ENCODE measurements at places on chromosomes 2 and 18.

- no peak for DNase-seq
These were observed 119.8 kb downstream of the LRATD1 start for GRCh38 chr2:14752295-14752694.

DNA sequence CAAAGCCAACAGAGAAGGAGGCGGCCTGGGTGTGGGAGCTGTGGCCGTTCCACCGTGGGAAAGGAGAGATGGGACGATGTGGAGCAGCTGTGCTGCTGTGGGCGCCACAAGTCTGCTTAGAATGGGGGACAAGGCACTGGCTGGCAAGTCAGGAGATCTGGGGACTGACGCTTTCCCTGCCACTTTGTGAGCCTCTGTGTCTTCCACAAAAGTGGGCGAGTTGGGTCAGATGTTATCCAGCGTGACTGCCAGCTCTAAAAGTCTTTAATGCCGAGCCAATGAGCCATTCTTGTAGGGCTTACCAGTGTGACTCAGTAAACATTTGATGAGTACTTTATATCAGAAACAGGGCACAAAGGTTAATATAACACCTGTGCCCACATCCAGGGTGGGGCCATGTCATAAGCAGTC is 113.6 kb upstream of the MGAT5 start:
- DNase-seq, result no peak

- no peak for DNase-seq
These were observed 5.7 kb downstream of the SP140 start for GRCh38 chr2:230231251-230231650.

- DNase-seq, result no peak
These were observed 417.1 kb downstream of the ANKRD30B start for GRCh38 chr18:15165048-15165447.

DNA sequence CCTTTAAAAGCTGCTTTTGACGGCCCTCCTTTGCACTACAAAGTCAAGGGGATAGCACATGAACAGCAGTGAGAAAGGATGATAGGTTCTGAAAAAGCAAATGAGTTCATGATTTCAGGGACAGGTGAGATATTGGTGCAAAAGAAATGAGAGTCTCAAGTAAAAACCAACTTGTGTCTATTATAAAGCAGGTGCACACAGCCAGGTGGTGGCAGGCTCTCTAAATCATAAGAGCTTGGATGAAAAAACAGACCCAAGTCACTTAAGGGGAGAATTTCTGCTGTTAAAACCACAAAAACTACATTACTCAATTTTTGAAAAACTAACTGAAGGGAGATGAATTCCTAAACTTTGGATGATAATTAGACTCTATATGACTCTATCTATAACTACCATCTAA is 201.5 kb downstream of the SP3 start:
- DNase-seq, result no peak

- no peak for DNase-seq
These were observed 254.7 kb downstream of the HDAC4 start for GRCh38 chr2:239146011-239146641.

DNA sequence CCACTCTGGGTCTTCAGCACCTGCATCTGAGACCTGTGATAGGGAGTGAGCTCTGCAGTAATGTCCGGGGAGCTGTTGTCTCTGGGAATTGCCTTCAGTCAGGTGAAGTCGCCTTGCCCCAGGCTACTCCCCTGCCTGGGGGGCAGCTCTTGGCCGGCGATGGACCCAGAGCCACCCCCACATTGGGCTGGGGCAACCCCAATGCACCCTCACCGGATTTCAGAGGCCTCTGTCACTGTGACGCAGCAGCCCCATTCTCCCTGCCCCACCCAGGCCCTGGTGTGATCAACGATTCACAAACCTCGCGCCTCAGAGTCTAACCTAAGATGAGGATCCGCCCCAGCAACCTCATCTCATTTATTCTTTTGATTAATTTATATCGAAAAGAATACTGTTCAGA is 303.6 kb downstream of the NDUFA10 start:
- no peak for DNase-seq

GRCh38 chr2:117833911-117834310 is 19.4 kb downstream of the DDX18 start:
- no peak for DNase-seq

DNA sequence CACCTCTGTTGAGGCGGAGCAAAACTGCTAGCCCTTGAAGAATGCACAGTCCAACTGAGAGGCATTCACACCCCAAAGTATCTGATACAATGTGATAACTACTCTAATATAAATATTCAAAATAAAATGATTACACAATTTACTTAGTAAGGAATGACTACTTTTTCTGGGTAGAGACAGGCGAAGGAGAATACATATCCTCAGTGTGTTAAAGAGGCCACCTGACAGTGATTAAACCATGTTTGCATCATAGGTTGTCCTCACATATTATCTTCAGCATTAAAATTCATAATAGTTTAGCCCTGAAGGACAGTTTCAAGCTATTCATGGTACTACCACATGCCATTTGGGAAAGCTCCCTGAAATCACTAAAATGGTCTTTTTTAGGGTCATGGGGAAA is 16.9 kb upstream of the BAZ2B start:
- DNase-seq, result no peak

- DNase-seq, result no peak
These were observed 277.5 kb downstream of the PRKCE start for GRCh38 chr2:45928946-45929345.

GRCh38 chr2:43289331-43289730 is 62.9 kb upstream of the ZFP36L2 start:
- no peak for DNase-seq

DNA sequence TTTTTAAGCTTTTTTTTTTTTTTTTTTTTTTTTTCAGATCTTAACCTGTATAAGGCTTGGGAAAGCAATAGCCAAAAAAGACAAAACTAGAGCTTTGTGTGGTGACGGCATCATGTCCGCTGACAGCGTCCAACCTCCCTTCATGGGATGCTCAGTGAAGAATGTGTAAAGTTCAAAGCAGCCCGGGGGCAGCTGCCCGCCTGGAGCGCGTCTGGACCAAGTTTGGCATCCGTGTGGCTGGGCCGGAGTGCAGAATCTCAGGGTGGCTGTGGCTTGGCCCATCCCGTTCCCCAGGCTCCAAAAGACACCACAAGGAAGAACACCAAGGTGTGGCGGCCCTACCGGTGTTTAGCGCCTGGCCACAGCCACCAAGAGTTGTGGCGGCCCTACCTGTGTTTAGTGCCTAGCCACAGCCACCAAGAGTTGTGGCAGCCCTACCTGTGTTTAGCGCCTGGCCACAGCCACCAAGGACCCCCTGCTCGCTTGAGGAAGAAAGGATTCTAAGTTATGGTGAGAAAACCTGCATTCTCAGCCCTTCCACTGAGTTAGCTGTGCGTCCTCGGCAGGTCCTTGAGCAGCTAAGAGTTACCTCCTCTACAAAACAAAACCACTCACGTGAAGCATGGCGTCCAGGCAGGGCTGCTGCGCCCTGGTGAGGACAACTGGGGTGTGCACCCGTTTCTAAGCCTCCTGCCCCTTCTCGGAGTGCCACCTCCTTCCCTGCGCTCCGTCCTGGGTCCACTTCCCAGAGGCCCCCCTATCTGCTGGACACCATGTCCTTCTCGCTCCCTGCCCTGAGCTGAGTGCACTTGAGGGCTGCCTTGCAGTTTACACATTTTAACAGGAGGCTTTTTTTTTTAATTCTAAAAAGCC is 103.6 kb upstream of the SALL3 start:
- no peak for DNase-seq

DNA sequence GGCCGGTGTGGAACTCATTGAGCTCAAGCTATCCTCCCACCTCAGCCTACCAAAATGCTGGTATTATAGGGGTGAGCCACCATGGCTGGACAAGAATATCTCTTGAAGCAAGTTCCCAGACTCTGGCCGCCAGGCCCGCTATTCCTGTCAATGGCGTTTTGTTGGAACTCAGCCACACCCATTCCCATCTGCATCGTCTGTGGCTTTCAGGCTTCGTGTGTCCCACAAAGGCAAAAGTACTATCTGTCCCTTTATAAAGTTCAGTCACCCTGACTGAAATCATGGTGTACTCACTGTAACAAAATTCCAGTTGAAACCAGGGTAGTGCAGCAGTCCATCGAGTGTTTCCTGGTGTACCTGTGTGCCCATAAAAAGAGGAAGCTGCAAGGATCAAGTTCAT is 96.7 kb downstream of the SH3BP4 start:
- DNase-seq, result no peak

DNA sequence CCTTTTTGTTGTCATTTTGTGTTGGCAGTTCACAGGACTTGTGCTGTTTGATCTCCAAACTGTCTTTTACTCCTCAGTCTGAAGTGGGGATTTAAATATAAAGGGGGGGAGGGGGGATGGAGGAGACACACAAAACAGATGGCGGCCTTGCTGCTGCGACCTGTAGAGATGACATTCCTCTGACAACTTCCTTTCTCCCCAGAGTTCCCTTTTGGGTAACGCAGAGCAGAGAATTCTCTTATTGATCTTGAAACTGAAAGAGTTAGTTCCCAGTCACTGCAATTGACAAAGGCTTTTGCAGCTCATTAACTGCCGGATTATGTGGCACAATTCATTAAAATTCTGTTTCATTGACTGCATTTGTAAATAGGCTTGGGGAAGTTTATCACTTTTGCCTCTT is 279.3 kb downstream of the TSN start:
- no peak for DNase-seq

GRCh38 chr2:173286153-173286809 is 68.4 kb upstream of the CDCA7 start:
- no peak for DNase-seq

DNA sequence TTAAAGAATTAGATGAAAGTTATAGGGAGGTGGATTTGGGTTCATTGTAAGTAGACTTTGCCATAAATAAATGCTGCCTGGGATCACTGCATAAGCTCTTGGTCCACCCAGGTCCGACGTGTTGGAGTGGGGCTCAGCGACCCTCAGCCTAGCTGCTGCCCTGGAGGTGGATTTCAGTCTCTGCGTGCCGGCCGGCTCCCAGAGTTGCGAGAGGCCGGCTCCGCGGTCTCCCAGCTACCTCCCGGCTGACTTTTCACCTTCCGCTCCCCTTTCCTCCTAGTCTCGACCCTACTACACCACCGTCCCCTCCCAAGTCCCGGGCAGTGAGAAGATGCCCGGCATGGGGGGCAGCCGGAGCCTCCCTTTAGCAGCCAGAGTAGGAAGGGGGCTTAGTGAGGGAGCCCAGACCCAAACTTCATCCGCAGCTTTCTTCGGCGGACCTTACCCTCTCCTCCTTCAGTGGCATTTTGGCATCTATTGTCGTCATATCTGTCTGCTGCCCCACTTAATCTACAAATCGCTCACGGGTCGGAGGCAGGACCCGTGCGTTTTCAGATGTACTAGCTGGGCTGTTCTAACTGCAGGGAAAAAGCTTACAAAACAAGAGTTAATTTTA is 8.1 kb downstream of the EMX1 start:
- no peak for DNase-seq

- peak; percentile 35 for DNase-seq
These were observed 921.4 kb downstream of the TRIB2 start for GRCh38 chr2:13638181-13638580.

GRCh38 chr2:159150280-159150746 is 136.2 kb downstream of the WDSUB1 start:
- DNase-seq, result peak; percentile 28

- DNase-seq, result peak; percentile 58
These were observed 52.9 kb downstream of the TRIB2 start for GRCh38 chr2:12769492-12770105.

GRCh38 chr2:118123561-118124232 is 35.4 kb downstream of the INSIG2 start:
- DNase-seq, result peak; percentile 84

- peak; percentile 29 for DNase-seq
These were observed 2115.3 kb upstream of the PIK3C3 start for GRCh38 chr18:39839782-39840181.

- DNase-seq, result no peak
These were observed 144.1 kb upstream of the ZNF236 start for GRCh38 chr18:76678248-76678647.

DNA sequence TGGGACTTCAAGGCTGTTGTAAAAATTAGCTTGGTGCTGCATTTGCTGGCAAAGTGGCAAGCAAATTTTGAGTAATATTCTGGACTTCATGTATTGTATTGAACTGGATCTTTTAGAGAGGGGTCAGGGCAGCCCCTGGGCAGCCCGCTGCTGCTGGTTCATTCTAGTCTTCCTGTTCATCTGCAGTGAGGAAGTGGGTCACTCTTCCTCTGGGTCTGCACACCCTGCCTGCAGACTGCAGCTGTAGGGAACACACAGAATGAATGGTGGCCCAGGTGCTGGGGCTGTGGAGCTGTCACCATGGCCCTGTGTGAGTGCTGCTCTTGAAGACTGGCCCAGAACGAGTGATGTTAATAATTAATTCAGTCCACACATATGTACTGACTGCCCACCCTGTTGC is 9.4 kb downstream of the SH3RF3 start:
- no peak for DNase-seq

DNA sequence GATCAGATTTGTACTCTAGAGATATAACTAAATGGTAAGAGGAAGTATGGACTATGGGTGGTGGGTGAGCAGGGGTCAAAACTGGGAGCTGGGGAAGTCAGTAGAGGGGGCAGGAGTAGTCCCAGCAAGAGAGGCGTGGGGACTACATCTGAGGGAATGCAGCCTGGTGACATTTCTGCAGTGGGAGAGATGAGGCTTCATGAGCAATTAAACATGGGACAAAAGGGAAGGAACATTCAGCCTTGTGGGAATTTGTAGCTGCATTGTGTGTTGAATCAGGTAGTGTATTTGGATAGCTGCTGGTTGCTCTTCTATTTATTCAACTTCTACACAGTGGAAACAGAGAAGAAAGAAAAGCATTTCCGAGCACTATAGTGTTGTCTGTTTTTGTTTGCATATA is 3.6 kb downstream of the CNOT11 start:
- no peak for DNase-seq

DNA sequence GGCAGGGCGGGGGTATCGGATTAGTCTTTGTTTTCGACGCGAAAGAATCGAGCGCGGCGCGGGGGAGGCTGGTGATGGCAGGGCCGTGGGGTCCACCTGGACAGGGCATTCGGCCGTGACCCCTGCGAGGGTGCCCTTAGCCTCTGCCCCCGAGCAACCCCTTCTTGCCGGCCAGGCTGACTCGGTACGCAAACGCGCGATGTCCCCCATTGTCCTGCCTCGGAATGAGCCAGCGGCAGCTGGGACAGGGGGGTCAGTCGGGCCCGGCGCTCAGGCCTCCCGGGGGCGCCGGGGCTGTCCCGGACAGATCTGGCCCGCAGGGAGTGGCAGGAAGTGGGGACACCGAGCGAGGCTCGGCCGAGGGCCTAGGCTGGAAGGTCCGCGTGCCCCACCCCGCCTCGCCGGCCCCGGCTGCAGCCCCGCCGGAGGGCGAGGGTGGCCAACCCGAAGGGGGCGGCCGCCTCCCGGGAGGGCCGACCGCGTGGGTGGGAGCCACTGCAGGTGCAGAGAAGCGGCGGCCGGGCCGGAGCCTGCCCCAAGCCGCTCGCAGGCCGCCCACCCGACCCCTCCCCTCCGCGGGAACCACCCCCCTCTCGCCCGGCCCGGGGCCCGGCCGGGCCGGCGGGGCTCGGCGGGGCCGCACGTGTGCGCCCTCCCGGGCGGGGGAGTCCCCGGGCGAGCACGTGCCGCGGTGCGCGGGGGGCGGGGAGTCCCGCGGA is at the start of gene TET3:
Gene TET3 (plus strand): TSS at position 708 of the 719 bp plus-strand sequence. CDS start 1,494 bp downstream, outside the sequence.
- no peak for DNase-seq

DNA sequence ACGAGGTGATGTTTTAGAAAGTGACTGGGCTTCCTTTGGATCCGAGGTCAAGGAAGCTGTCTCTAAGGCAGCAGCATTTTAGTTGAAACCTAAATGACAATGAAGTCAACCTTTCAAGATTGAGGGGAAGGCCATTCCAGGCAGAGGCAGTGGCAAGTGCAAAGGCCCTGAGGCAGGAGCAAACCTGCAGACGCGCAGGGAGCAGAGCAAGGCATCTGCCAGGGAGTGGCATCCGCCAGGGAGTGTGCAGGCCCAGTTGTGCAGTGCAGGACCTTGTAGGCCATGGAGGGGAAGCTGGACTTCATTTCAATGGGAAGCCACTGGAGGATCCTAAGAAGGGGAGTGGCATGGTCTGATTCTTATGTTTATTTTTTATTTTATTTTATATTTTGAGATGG is 154.7 kb upstream of the SIX3 start:
- no peak for DNase-seq

Data from fibroblast of upper back skin (primary cell).